ENCODE measurements at places on chromosomes 2 and 18.

DNA sequence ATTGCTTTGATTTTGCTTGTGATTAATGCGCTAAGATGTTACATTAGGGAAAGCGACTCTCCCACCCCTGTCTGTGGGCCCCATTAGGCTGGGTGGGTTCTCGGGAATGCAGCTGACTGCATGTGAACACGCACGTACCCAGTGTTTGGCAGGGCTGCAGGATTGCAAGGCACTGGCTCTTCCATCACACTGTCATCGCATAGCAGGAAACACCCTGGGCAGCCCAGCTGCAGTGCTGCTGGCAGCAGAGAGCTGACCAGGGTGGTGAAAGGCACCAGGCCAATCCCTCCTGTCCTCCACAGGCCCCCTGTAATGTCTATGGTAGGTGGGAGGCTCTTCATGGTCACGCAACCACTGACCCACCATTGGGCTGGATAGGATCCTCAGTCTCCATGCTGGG is 34.4 kb upstream of the FZD7 start:
- DNase-seq = peak; percentile 28

- DNase-seq = no peak
Measured at GRCh38 chr2:8298783-8299182, 383.1 kb upstream of the ID2 start.

DNA sequence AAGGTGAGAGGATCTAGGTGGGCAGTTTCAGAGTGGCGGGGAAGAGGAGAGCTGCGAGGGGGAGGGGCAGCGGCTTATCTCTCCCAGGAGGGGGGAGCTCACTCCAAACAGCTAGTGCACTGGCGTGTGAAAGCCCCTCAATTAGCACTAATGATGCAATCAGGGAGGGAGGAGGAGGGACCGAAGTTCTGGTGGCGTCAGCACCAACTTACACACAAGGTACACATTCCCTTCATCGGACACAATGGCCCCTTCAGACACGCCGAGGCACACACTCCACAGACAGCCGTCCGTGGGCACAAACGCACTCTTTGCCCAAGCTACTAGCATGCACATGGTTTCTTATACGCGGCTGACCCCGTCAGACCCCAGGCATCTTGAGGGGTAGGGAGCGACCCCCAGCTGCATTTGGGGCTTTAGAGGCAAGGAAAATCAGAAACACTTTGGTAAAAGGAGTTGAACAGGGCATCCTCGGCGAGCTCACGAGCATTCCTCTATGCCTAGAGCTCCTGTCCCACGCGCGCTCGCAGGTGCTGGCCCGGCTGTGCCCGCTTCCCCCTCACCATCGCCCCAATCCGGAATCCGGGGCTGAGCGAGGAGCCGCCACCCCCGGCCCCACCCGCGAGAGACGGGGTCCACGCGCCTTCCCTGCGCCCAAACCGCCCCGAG is 868 bp upstream of the PKDCC start:
- no peak for DNase-seq

GRCh38 chr18:54043484-54044251 is 180.8 kb downstream of the MBD2 start:
- DNase-seq = no peak

- peak; percentile 93 for DNase-seq
Measured at GRCh38 chr2:159131914-159132281, 154.6 kb downstream of the WDSUB1 start.

GRCh38 chr2:24597181-24597870 is 106.3 kb downstream of the NCOA1 start:
- DNase-seq = no peak

DNA sequence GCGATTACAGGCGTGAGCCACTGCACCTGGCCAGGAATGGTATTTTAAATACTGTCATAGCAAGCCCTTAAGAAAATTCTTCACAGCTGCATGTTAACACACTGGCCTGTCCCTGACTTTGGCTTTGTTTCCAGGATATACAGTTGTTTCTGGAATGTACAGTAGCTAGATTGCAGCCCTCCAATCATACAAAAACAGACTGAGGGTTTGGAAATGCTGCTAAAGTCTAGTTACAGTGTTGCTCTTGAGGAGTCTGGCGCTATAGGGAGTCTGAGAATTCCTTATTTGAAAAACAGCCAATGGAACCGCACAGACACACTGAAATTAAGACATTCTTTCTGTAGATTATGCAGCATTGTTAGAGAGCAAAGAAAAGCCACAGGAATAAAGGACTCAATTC is 37.7 kb downstream of the STON1 start:
- DNase-seq = no peak

GRCh38 chr2:60302377-60303126 is 250.9 kb downstream of the BCL11A start:
- DNase-seq = no peak

DNA sequence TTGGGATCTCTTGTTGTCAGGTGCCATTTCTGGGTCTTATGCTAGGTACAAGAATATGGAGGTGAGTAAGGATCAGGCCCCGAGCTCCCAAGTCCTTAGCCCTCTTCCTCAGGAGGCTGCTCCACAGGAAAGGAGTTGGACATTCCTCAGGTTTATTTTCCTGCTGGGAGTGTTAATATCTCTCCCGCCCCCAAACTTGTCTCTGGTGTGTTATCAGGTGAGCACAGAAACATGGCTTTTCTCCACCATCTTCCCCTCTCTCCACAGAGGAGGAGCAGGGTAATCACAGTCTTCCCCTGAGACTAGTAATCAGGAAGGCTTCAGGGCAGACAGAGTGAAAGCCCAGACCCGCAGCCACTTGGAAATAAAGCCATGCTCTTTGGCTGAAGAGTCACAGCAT is 73.3 kb upstream of the CAPN13 start:
- no peak for DNase-seq

- DNase-seq = no peak
Measured at GRCh38 chr2:142938240-142938639, 60.8 kb downstream of the KYNU start.

DNA sequence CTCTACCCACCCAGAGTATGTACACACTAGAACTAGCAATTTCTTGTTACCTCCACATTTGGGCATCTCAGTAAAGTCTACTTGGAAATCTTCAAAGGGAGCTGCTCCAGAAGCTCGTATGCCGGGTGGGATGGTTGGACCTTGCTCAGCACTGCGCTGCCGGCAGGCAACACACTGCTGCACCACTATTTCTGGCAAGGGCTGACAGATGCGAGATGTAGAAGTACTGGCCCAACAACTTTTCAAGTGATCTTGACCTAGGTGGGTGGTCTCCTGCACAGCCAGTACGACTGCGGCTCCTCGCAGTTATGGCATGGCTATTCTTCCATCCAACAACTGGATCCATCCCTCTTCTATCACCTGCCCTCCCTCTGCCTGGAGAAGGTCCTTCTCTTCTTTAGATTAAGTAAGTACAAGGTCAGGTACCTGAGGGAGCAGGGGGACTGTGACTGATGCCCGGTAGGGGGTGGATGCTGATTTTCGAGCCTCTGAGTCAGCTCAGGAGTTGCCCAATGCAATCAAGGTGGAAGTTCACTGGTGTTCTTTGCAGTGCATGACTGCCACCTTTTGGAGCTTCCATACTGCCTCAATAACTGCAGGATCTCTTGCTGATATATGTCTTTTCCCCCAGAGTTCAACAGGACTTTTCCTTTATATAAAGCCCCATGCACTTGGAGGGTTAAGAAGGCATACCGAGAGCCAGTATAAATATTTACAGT is 100.4 kb upstream of the SLC1A4 start:
- peak; percentile 74 for DNase-seq

GRCh38 chr2:220703279-220703678 is 868.8 kb downstream of the EPHA4 start:
- no peak for DNase-seq

DNA sequence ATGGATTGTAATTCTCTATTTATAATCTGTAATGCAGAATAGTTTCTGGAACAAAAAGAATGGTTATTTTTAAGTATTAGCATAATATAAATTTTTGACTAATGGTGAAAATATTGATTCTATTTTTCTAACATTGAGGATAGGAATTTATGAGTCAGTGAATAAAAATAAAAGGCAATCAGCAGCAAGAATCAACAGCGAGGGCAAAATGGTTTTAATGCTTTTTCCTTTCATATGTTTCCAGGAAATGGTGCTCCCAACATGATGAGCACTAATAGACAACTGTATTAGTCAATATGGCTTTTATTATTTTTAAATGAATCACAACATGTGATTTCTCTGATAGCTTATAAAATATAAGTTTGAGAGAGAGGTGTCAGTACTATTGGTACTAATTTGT is 90.7 kb upstream of the TFPI start:
- DNase-seq = peak; percentile 23

DNA sequence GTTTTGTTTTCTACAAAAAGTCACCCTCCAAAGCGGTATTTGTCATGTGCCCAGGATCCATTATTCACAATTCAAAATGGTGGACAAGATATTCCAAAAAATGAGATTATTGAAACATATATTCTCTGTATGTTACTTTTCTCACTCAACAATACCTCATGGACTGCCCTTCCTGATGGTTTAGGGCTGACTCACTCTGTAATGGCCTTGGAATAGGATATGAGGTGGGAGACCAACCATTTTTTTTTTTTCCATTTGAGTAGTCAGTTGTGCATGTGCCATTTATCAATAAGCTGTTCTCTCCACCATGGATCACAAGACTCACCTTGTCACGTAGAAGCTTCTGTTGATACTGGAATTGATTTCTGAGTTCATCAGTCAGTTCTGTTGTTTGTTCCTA is 64.5 kb downstream of the LYPD6 start:
- DNase-seq = peak; percentile 38

- peak; percentile 20 for DNase-seq
Measured at GRCh38 chr2:46177461-46178089, 119.6 kb upstream of the EPAS1 start.

DNA sequence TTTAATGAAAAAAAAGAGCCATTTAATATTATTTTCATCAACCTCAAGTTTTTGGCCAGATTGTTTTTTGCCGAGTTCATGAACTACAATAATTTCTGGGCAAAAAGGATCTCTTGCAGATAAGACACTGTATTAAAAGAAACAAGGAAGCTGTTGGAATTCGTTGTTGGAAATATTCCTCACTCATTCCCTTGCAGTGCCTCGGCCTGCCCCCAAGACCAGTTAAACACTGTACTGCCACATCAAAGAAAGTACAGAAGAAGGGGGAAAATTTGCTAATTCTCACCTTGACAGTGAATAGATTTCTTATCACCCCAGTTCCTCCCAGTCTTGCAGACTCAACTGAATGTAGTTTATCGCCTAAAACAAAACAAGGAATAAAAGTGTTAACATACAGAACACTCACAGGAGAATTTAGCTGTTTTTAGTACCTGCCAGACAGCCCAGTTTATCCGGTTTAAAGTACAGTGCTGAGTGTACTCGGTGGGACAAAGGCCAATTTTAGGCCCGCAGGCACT is 1.2 kb downstream of the IDH1 start:
- DNase-seq = peak; percentile 28

DNA sequence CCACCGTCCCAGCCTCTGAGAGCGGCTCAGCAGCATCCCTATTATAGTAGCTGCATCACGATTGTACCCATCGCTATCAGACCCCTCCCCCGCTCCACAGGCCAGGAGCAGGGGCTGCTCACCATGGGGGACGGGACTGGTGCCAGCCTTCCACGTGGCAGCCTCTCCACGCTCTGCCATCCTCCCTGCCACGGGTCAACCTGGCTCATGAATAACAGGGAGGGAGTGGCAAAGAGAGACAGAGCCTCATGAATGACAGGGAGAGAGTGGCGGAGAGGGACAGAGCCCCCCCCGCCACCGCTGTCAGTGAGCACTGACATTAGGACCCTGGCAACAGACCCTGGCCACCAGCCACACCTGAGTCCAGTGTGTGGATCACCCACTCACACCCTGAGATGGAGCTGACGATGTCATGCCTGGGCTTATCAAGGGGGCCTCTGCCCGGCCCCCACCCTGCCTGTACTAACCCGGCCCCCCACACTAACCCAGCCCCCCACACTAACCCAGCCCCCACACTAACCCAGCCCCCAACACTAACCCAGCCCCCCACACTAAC is 16.9 kb downstream of the CROCC2 start:
- no peak for DNase-seq

DNA sequence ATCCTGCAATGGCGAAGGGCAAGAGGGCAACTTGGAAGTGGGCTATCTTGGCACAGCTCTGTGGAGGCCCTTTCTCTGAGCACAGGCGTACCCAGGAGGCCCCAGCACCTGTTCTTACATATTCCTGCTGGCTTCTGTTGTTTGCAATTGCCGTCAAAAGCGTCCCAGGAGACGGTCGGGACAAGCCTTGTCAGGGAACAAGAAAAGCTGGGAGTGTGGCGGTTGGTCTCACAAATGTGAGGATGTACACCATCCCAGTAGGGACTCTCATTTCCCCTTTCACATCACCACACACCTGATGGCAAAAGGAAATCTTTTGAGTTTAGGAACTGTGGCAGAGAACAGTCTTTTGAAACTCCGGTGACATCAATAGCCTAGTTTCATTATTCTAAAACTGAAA is 94.7 kb upstream of the EFEMP1 start:
- DNase-seq = no peak

DNA sequence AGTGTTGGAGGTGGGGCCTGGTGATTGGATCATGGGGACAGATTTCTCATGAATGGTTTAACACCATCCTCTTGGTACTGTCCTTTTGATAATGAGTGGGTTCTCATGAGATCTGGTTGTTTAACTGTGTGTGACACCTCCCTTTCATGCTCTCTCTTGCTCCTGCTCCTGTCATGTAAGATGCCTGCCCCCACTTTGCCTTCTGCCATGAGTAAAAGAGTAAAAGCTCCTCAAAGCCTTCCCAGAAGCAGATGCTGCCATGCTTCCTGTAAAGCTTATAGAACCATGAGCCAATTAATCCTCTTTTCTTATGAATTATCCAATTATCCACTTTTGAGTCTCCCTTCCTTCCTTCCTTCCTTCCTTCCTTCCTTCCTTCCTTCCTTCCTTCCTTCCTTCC is 317.7 kb downstream of the RDH14 start:
- DNase-seq = no peak

DNA sequence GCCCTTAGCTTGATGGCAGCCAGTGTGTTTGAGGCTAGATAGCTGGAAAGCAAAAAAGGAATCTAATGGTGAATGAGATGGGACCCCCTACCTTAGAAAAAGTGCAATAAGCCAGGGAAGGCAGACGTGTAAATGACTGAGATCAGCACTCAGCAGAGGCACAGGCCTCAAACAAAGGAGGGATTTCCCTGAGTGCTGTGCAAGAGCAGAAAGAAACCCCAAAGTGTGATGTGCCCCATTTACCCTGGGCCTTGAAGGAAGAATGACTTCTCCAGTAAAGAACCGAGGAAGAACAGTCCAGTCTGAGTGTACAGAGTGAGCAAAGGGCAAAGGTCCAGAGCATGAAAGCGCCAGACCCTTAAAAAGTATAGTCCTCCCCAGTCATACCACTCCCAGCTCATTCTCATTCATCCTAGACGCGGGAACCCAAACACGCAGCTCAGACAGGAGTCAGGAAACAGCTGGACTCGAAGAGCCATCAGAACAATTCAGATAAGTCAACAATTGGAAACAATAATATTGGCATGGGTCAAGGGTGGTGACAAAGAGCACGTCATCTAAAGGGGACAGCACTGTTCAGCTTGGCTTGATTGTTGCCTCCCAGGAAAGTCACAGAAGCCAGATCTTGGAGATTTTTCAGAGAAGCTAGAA is 121.7 kb downstream of the INO80D start:
- no peak for DNase-seq

GRCh38 chr2:195407783-195408182 is 249.2 kb upstream of the SLC39A10 start:
- peak; percentile 49 for DNase-seq

- no peak for DNase-seq
Measured at GRCh38 chr18:36299015-36299414, 1.5 kb downstream of the FHOD3 start.
